ENCODE measurements at places on chromosomes 1 and 21.

DNA sequence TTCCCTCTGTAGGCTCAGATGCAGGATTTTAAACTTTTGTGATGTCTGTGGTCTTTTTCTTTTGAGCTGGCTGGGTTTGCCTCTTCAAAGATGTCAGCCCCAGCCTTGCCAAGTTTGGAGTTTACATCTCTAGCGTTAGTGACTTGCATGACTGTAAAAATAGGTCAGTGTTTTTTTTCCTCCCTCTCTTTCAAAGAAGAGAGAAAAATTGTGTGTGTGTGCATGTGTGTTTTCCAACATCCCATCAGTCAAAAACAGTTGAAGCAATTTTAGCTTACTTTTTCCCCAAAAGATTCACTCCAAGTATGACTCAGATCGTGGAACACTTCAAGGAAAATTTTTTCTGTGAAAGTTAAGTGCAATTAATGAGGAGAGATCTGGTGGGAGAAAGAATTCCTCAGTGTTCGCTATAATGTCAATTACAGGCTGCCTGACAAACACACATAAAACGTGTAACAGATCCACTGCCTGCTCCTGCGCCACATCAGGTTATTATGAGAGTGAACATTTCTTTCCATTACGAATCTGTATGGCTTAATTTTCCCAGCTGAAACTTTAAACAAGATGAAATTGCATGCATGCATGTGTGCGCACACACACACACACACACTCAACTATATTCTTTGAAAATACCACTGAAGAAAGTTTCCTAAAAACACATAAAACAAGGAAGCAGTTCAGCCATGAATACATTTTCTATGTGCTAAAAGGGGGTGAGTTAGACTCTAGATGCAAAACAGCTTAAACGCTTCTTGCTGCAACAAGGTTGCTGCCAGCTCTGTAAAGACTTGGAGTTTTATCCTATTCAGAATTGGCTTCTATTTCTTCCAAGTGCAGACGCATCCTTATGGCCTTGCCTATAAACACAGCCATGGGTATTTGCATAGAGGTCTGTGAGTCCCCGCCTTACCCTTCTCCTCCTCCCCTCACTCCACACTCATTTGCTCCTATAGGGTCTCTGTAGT, 55.5 kb downstream of the TLR5 start:
- DNase-seq, result peak; percentile 86

DNA sequence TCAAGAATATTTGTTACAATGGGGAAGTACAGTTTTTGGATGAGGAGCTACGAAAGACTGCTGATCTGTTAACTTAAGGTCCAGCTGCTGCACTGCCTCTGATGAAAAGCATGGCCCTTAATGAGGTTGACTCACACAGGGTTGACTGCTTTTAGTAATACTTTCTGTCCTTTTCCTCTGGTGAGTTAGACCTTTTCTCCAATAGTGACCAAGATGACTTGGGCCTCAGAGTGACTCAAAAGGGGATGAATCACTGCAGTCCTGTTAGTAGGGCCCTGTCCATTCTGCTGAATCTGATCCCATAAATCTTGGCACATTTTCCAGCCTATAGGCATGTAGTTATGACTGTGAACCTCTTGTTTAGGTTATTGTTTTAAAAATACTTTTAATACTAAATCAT, 2.7 kb downstream of the DISP1 start:
- DNase-seq, result no peak

DNA sequence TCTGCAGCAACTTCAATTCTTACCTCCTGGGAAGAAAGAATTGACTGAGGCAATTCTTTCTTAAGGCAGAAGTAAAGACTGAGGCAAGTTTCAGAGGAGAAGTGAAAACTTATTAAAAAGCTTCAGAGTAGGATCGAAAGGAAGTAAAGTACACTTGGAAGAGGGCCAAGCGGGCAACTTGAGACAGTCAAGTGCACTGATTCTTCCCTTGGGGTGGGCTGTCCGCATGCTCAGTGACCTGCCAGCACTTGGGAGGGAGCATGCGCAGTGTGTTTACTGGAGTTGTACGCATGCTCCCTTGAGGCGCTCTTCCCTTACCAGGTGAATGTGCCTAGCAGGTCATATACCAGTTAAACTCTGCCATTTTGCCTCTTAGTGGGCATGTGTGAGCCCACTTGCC, 55.3 kb upstream of the NBPF3 start:
- peak; percentile 69 for DNase-seq

- no peak for DNase-seq
Observed at GRCh38 chr1:108897865-108898720, 21.3 kb downstream of the GPSM2 start.

DNA sequence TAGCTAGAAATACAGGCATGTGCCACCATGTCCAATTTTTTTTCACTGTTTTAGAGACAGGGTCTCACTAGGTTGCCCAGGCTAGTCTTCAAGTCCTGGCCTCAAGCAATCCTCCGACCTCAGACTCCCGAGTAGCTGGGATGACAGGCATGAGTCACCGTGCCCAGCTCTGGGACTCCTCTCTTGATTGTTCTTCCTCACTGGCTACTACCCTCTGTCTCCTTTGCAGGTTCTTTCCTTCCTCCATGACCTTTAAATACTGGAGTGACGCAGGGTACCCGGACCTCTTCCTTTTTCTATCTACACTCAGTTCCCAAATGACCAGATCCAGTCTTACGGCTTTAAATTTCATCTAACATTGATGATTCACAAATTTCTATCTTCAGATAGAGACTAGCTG, 34.9 kb downstream of the ASH1L start:
- no peak for DNase-seq

DNA sequence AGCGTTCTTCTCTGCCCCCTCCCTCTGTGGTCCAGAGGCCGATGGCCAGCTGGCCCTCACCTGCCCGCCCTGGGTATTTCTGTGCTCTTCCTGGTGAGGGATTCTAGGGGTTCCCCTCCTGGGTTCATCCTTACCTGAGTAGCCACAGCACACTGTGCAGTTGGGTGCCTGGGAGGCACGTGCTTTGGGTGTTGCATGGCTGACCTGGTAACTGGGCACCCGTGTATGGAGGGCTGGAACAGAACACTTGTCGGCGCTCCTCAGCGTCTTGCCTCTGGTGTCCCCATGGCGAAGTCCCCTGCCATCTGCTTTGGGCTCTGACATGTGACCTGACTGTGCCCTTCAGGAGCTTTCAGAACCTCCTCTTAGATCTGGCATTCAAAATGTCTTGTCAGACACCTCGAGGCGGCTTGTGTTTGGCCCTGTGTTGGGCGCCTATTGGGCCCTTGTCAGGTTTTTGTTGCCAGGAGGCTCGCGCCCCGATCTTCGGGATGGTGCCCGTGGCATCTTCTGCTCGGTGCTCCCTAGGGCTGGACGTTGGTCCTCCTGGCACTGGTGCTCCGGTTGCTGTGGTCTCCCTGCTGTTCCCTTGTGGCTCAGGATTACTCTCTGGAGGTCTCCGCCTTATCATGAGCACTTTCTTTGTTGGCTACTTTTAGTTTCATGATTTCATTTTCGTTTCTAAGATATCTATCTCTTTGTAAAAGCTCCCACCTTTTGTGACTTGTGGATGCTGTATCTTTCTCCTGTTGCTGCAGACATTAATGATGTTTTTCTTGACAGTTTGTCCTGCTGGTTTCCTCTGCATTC, 28.5 kb downstream of the SKI start:
- DNase-seq, result no peak

DNA sequence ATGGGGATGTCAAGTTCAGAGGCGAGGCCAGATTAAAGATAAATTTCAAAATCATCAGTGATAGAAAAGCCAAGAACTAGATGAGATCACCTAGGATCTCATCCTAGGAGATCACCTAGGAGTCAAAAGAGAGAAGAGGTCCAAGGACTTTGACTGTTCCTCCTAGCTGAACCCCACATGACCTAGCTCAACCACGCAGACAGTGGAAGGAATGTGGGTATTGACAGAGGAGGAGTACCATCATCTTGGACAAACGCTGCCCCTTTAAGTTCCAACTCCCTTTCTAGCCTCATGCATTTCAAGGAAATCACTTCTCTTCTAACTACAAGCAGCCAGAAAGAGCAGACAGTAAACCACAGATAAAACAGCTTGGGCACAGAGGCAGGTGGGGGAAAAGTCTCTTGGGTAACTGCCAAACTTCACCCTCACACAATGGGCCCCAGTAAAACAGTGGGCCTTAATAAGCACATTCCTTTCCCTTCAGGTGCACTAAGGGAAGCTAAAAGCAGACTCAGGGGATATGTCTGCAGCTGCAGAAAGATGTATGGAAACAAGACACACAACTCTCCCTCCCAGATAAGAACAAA, 12.5 kb upstream of the FAM76A start:
- DNase-seq, result no peak

DNA sequence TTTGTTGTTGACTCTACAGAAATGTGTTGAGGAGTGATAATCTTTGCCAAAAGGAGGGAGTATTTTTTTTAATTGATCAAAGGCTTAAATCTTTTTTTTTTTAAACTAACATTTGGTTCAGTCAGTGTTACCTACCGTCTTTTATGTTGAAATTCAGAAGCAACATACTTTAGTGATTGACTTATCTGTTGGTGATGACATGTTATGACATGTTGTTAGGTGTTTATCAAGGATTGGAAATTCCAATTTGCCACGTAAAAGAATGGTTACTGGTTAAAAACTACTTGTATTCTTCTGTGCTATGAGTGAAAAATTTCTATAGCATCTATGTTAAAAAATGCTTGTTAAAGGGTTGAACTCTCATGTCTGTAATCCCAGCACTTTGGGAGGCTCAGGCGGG, 61.2 kb downstream of the DNM3 start:
- DNase-seq, result no peak

DNA sequence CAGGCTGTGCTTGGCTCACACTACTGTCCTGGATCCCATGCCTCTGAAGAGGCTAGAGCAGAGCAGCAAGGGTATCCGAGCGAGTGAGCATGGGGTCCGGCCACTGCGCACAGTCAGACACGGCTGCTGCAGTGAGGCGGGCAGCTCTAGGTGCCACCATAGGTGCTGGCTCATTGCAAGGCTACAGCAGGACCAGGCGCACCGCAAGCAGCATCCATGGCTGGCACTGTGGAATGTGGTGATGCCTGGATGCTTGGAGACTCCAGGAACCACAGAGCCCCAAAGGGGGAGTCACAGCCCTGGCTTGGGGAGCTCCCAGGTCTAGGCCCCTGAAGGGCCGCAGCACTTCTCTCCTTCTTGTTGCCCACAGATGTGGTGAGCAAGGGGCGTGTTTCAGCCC, 47.2 kb downstream of the ATP6V1G3 start:
- DNase-seq, result peak; percentile 42

GRCh38 chr1:178223289-178223688, 129.4 kb downstream of the RASAL2 start:
- DNase-seq, result no peak

DNA sequence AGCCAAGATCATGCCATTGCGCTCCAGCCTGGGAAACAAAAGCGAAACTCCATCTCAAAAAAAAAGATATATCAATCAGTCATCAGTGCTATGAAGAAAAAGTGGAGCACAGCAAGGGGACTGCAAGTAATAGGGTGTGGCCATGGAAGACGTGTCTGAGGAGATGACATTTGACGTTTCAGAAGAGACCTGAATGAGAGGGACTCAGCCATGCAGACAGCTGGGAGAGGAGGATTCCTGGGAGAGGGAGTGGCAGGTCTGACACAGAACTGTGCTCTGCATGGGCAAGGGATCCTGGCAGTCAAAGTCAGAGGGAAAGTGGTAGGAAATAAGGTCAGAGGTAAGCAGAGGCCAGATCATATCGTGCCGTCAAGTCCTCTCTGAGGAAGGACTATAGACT, 3.3 kb downstream of the LAX1 start:
- DNase-seq, result no peak

DNA sequence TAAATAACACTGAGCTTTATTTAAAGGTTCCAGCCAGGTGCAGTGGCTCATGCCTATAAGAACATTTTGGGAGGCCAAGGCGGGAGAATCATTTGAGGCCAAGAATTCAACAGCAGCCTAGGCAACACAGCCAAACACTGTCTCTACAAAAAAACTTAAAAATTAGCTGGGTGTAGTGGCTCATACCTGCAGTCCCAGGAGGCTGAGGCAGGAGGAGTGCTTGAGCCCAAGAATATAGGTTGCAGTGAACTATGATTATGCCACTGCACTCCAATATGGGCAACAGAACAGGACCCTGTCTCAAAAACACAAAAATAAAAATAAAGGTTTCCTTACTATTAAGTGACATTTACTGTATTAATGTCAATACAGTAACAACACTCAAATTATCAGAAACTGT, 2.1 kb downstream of the TAF12 start:
- DNase-seq, result no peak

GRCh38 chr1:77188770-77189169, 30.5 kb downstream of the PIGK start:
- DNase-seq, result no peak

- no peak for DNase-seq
Observed at GRCh38 chr1:211474451-211474850, 17.5 kb downstream of the RD3 start.

- DNase-seq, result no peak
Observed at GRCh38 chr1:23657659-23658275, 33.8 kb upstream of the RPL11 start.

DNA sequence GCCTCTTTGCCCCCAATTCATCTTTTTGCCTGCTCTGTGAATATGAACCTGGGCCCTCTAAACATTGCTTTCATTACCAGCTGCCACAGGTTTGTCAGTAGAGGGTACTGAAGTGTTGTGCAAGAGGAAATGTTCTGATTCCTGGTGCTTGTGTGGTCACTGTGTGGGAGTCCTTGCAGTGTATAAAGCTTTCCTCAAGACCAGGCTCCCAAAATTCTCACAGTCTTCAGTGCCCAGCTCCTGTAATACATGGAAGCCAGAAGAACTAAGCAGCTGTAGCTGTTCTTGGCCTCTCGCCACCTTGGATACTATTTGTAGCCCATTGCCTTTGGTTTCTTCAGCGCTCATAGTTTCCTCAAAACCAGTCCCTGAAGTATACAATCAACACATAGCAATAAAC, 1046.2 kb downstream of the BRINP3 start:
- DNase-seq, result no peak

- no peak for DNase-seq
Observed at GRCh38 chr1:180893614-180894013, 19.1 kb upstream of the KIAA1614 start.

DNA sequence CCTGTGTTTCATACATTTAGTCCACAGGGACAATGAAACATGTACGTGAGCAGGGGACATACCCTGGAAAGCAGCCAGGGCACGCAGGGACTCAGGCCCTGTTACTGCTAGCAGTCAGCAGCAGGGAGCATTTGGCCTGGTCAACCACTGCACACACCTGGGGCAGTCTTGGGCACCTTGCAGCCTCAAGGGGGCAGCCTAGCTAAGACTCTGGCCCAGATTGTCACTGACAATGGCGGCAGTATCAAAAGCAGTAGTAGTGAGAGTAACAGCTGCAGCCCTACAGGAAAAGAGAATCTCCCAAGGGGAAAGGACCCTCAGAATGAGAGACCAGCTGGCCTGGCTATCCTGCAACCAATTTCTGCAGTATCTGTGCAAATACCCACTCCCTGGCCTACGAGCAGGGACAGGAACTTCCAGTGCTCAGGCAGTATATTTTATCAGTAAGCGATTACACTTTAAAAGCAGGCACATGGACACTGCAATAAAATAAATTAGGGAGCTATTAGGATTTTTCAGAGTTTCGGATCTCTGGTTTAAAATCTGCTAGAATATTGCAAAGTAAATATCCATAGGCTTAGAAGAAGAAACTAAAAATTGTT, 475.6 kb downstream of the LTN1 start:
- peak; percentile 53 for DNase-seq

Measured in left lung (tissue), 14 donors.